T-cell (primary cell): ENCODE measurements at places on chromosomes 2 and 18. TPM values are rescaled to one million over a fixed set of nuclear protein-coding genes. Genes with fewer than 3 reads are reported as not detected.

GRCh38 chr2:232836934-232837333 lies 33.1 kb upstream of the SNORC start:
- DNase-seq: no peak

MAL gene
- 147 TPM for total RNA-seq

TLX2 gene
- total RNA-seq: not detected

DNA sequence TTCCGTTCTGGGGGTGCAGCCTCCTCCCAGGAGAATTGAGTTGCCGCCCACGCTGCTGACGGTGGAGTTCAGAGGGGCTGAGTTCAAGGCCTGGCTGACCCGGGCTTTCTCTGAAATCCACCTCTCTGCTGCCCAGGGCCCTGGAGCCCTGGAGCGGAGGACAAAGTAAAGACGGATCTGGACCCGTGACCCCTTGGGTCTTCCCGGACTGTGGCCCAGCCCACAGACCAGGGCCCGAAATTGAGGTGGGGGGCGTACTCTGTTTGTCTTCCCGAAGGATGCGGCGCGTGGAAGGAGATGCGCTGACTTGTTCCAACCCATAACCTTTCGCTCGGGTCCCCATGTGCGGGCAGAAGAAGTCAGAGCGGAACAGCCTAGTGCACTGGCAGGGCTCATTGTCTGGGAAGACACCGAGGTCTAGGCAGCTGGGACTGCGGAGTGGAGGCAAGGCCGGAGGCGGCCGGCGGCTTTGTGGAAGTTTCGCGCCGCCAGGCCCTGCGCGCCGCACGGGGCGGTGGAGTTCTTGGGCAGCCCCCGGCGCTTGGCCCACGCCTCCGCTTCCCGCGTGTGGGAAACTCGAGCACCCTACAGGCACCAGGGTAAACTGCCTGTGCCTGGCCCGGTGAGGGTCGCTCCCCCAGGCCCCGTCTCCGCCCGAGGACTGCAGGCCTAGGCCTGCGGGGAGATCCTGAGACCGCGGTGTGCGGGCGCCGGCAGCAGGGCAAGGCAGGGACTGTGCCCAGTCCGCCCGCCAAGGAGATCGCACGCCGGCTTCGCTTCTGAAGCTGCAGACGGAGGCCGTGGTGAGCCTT lies 9.8 kb downstream of the POU3F3 start:
- DNase-seq: no peak

MAPRE3 gene
- total RNA-seq: 4.8 TPM

GRCh38 chr2:214713080-214713830 lies 96.2 kb downstream of the BARD1 start:
- DNase-seq: no peak

DNA sequence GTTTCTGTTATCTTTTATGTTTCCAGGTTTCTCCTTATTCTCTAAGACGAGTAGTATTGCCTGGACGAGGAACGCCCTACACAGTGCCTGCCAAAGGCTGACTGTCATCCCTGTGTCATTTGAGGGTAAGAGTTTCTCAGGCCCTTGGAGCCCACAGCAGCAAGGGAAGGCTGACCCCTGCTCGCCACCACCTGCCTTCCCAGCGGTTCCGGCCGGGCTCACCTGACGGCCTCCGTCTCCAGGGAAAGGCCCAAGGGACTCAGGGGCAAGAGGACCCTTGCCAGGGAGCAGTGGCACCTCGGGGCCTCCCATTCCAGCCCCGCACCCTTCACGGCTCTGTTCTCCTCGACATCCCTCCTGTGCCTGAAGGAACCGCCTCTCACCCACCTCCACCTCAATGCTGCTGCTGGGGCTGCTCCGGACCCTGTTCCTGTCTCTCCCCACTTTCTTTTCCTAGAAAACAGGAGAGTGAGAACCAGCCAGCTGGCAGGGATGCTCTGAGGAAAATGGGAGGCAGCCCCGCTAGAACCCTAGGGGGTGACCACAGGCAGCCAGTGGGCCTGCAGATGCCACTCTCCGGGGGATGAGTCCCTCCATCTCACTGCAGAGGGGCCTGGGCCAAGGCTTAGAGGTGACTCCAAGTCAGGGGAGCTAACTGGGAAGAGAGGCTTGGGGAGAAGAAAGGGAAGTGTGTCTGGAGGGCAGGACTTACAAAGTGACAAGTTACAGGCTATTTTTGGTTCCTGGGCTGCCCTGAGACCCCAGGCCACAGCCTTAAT lies 1.9 kb downstream of the LIMS2 start:
- DNase-seq: no peak

CHAC2 gene
- total RNA-seq: 3.7 TPM

METTL5 gene
- total RNA-seq: 27.3 TPM

- no peak for DNase-seq
Observed at GRCh38 chr2:217168496-217168895, 308.6 kb upstream of the TNP1 start.

DNA sequence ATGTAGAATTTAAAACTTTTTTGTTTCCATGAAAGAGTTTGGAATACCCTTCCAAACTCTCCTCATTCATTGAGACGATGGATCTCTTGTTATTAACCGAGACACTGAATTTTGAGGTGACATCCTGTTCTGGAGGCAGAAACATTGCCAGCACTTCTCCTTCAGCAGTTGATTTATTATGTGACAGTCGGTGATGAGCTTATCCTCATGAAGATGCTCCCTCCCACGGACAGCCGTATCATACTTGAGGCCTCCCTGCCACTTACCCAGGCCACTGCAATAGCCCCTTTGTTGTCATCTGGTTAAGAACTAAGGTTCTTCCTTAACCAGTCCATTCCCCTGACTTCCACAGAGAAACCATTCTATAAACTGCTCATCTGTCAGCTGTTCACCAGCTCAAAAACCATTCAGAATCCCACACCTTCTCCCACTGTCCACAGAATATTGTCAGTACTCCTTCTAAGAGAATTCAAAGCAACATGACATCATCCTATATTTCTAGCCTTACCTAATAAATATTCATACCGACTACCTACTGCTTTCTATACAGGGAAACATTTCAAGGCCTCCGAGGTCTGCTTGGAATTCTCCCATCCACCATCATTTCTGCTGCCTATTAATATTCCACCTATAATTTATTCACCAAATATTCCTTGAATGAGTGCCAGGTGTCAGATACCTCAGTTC lies 139.0 kb upstream of the TRIB2 start:
- no peak for DNase-seq

- no peak for DNase-seq
Observed at GRCh38 chr18:67525328-67526099, 9.0 kb upstream of the DSEL start.

DNA sequence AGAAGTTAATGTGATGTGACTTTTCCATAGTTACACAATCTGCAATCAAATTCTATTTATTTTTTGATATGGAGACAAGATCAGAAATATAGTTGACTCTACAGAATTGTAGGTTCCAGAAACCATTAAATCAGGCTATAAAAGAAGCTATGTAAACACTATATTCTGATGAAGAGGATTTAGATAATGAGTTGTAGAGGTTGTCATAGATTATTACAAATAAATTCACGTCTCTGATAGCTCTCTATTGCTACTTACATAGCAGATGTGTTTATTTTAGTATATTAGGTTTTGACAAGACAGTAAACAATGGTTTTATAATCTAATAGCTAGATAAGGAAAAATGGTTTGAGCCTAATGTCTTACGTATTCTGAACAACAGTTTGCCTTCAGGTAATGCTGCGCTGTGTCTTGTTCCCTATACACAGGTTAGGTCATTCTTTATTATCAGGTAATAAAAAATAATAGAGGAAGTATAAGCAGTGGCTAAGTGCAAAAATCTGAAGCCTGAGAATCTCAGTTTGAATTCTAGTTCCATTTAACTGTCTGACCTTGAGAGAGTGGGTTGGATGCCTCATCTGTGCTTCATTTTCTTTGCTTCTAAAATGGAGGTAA lies 93.4 kb downstream of the PPP1R1C start:
- DNase-seq: no peak

DNA sequence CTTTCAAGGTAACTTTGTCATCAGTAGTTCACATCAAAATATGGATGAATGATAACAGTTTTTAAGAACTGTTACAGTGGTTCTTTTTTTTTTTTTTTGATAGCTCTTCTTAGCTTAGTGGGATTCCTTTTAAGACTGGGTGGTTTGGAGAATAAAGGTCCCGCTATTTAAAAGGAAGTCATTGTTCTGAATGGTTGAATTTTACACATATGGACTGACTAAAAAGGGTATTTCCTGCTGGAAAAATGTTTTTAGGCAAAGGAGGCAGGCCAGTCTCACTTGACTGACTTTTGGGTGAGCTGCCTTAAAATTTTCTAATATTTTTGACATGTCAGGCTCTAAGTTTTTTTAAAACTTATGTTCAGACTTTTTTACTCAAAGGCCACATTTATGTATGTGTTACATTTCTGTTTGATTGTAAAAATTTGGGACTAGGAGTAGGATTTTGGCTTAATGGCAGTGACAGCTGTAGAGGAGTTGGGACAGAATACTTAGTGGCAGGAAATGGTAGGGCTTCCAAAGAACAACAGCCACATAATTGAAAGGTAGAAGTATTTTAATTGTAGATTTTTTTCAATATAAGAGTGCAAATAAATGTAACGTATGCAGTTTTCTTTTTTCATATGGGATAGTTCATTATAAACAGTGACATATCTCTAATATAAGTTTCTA lies 13.7 kb downstream of the VAPA start:
- no peak for DNase-seq

TUBA4B gene
- total RNA-seq: not detected

USP37 gene
- 21.9 TPM for total RNA-seq

ALPP gene
- total RNA-seq: 0.16 TPM

- no peak for DNase-seq
Observed at GRCh38 chr2:120289221-120289906, 36.7 kb downstream of the RALB start.

GRCh38 chr2:166891727-166892126 lies 3.4 kb downstream of the XIRP2 start:
- no peak for DNase-seq

GRCh38 chr2:207230261-207231105 lies 64.7 kb upstream of the KLF7 start:
- no peak for DNase-seq

DNA sequence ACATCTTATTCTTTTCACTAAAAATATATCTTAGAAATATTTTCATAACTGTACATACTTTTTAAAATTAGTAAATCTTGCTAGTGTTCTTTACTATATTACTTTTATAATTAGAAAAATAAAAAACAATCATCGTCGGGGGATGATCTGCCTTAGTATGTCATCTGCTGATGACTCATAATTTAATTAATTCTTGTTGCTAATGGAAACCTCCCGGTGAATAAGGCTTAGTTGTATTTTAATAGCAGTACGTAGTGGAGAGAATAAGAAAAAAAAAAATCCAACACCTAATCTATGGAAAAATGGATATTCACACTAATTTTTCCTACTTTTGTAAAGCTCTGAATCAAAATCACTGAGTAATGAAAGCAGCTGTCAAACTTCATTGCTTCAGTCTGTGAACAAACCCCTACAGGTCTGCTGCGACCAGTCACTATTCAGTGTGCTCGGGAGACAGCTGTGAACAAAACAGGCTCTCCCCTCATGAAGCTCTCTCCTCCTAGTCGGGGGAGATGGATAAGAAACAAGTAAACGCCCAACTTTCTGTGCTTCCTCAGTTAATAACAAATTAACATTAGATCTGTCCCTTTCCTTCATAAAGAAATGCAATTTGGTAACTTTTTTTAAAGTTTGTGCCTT lies 97.4 kb upstream of the UPP2 start:
- no peak for DNase-seq

HMSD gene
- total RNA-seq: not detected
